ENCODE measurements at places on chromosomes 1 and 21.

- DNase-seq: no peak
These were observed 13.7 kb downstream of the MRAP start for GRCh38 chr21:32312326-32312725.

DNA sequence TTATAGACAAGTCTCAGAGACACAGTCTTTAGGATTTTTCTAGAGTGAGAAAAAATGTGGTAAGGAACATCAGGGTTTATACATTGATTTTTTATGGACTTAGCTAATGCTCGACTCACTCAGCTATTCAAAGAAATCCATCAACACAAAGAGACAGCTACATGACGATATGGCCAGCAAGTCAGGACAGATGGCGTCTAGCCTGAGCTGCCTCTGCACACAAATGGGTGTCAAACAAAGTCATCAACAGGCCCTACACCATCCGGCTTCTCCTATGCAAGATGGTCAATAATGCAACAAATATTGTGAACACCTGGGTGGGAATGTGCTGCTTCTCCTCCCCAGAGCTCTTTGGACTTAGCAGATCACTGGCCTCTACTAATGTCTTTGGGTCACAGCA, 13.3 kb upstream of the ERICH3 start:
- DNase-seq: no peak

- no peak for DNase-seq
These were observed 29.5 kb downstream of the HLX start for GRCh38 chr1:220908757-220909156.

GRCh38 chr1:115411371-115412063, 73.5 kb upstream of the NGF start:
- DNase-seq: no peak

DNA sequence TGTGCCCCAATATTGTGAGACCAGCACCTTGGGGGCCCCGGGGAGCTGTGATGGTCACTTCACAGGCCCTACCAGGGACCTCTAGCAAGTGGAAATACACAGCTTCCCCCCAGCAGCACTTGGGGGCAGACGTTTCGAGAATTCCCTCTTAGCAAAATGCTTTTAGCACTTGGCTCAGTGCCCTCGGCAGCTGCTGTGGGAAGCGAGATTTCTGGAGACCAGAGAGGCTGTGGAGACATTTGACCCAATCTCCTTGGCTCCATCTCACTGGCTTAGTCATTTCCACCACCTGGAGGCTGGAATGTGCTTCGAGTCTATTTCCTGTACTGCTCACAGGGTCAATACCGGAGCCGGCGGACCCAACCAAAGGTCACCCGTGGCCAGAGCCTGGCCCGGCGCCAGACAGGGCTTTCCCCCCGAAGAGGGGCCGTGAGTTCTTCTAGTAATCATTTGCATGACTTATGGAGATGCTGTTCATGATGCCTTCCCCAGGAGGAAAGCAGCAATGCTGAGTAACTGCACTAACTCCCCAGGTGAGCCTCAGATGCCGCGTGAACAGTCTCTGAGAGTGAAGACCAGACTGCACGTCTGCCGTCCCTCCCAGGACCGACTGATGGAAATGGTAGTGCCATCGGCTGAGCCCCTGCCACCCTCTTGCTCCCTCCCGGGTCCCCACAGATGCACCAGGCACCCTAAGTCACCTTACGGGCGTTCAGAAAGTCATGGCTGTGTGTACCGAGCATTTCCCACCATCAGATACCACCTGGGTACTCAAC, 4.4 kb upstream of the C2CD2 start:
- no peak for DNase-seq

DNA sequence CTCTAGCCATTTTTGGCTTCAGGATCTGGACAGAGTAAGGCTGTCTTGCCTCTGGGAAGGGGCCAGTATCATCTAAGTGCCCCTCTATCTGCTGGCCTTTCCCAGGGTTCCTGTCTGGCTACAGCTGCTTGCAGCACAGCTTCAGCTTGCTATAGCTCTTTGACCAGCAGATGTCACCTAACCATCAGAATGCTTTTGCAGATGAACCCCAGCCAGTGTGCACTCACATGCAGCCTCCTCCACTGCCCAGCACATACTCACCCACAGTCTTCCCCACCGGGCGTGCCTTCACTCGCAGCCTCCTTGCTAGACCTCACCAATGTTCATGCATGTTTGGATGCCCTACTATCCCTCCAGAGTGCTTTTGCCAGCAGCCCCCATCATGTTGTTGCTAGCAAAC, 769.0 kb downstream of the BRINP3 start:
- DNase-seq: no peak

DNA sequence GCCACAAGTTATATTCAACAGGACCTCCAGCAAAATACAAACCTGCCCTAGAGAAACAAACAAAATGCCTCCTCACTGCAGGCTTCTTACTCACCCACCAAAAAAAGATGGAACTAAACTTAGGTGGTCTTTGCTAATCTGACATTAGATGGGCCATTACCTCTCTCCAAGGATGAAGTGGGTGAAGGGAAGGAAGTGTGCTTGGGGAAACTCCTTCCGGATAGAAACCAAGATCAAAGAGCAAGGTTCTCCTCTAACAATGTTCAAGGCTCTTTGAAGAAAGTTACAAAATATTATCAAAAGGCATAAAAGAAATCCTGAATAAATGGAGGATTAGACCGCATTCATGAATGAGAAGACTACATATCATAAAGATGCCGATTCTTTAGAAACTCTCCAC, 187.5 kb downstream of the ADSS2 start:
- DNase-seq: no peak

- DNase-seq: no peak
These were observed 5.4 kb upstream of the TDRD5 start for GRCh38 chr1:179586107-179586823.

- DNase-seq: no peak
These were observed 11.9 kb downstream of the PACC1 start for GRCh38 chr1:212402666-212403321.

GRCh38 chr1:200938955-200939354, 44.3 kb downstream of the INAVA start:
- no peak for DNase-seq
